ENCODE measurements at places on chromosomes 3 and 15. TPM values are rescaled to one million over a fixed set of nuclear protein-coding genes. Genes with fewer than 3 reads are reported as not detected.

PRSS50 gene
- not detected for total RNA-seq

SPINK8 gene
- not detected for total RNA-seq

ACP3 gene
- total RNA-seq = 0.24 TPM

MYO5C gene
- 1.5 TPM for total RNA-seq

CCDC54 gene
- not detected for total RNA-seq

TMEM87A gene
- 43.4 TPM for total RNA-seq

NDN gene
- 23.5 TPM for total RNA-seq

All from A375 (cell line).